ENCODE measurements at places on chromosomes 7 and 10.
A peak's percentile ranks its signal among the peaks of the same experiment; 100 is the strongest.

- DNase-seq: peak; percentile 89
These were observed 374.7 kb upstream of the VWC2 start for GRCh38 chr7:49398746-49399145.

DNA sequence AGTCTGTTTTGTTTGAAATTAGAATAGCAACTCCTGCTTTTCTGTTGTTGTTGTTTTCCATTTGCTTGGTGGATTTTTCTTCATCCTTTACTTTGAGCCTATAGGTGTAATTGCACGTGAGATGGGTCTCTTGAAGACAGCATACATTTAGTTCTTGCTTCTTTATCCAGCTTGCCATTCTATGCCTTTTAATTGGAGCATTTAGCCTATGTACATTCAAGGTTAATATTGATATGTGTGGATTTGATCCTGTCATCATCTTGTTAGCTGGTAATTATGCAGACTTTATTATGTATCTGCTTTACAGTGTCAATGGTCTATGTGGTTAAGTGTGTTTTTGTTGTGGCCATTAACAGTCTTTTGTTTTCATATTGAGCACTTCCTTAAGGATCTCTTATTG lies 708.9 kb upstream of the ANKRD30A start:
- DNase-seq: no peak

DNA sequence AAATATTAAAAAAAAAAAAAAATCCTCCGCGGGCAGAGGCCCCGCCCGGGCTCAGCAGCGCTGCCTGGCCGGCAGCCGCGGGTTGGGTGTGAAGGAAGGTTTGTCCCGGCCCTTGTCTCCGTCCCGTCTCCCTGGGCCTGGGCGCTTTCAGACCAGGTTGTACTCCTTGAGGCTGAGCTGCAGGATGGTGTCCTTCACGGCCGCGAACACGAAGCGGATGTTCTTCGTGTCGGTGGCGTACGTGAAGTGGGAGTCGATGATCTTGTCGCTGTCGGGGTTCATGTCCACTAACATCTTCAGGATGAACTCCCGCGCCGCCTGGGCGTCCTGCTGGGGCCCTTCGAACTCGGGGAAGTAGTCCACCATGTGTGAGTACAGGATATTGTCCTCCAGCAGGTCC lies 123.7 kb upstream of the KCTD7 start:
- DNase-seq: no peak

GRCh38 chr10:110802090-110802489 lies 69.6 kb upstream of the PDCD4 start:
- peak; percentile 40 for DNase-seq

GRCh38 chr7:22129819-22130580 lies 184.3 kb upstream of the CDCA7L start:
- DNase-seq: no peak

DNA sequence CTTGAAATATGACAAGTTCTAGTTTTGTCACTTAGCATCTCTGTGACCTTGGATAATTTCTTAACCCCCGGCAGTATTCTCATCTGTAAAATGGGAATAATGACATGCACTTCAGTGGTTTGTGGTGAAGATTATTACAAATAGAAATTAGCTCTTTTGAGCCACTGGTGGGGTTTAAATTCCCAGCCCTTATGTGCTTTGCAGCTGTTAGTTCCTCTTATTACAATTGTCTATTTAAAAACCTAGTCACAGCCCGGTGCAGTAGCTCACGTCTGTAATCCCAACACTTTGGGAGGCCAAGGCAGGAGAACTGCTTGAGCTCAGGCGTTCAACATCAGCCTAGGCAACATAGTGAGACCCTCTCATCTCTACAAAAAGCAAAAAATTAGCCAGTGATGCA lies 30.1 kb downstream of the CAV1 start:
- DNase-seq: no peak
